ENCODE measurements at places on chromosomes 13 and 19.

GRCh38 chr13:99043831-99044231 is 66.0 kb upstream of the DOCK9 start:
- no peak for DNase-seq

DNA sequence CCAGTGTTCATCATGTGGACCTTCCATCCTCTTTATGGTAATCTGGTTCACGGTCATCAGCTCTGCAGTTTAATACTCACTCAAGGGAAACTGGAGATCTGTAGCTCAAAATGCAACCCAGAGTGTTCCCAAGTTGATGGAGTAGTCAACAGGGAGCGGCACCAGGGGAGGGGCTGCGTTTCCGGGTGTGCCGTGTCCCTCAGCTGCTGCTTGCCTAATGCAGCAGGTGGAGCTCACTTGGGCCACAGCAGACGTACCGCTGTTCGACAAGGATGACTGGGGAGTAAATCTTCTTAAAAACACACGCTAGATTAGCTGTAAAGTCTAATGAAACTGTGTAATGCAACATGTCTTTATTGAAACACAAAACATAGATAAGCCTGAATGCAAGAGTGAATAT is 81.1 kb downstream of the TNFSF13B start:
- no peak for DNase-seq

DNA sequence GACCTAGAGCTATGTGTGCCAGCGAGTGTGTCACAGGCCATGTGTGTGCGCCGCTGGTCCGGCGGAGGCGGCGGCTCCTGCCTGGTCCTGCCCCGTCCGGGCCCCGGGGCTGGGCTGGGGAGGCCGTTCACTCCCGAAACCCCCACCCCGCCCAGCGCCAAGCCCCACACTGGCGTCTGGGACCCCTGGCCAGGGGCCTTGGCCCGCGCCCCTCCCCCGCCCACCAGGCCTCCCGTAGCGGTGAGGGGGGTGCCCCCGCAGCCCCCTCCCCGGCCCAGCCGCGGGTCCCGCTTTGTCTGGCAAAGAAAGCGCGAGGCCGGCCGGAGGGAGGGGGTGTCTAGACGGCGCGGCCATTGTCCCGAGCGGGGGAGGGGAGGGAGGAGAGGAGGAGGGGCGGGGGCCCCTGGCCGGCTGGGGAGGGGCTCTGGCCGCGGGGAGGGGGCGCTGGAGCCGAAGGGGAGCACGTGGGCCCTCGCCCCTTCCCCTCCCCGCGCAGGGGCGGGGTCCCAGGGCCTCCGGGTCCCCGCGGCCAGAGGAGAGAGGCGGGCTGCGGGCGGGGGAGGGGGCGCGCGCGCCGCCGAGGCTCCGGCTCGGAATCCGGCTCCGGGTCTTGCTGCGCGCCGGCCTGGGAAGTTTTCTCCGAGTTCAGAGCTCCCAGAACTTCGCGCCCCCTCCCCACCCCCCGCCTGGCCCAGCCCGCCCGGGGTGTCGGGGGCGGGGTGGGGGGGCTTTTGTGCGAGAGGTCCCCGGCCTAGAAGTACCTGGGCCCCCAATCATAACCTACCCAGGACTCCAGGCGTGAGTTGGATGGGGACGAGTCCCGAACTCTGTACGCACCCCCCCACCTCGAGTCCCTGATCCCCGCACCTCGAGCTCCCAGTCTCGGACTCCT is 888 bp downstream of the NOTCH3 start:
- DNase-seq, result peak; percentile 67

DNA sequence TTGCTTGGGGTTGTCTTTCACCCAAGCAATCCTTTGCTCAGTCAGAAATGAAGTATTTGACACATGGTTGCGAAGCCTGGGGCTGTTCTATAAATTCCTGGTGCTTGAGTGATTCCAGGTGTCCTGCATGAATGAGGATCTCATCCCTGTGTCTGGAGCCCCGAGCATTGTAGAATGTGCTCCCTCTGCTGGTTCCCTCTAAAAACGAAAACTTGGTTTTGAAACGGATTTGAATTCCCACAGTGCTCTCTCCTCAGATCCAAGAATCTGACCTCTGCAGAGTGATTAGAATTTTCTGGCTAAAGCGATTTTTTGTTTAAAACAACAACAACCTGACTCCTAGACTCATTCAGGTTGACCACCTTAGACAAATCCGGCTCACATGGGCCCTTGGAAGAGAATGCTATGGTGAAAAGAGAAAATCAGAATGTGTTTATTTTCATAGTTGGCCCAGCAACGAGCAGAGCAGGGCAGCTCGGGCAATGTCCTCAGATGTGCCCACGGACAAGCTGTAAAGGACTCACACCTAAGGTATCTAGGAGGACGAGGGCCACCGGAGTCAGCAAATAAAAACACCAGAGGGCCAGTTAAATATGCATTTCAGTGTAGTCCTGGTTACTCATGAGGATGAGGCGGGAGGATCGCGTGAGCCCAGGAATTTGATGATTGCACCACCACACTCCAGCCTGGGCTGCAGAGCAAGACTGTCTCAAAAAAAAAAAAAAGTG is 8.7 kb upstream of the ATP12A start:
- no peak for DNase-seq

GRCh38 chr19:38975214-38975860 is at the start of gene FBXO17:
TSS of gene FBXO17 (minus strand) at chr19:38975742. CDS start at chr19:38950319, 25,423 bp downstream.
- DNase-seq, result peak; percentile 88

Data from right cardiac atrium (tissue), 5 donors.